ENCODE measurements at places on chromosomes 3 and 15.

- DNase-seq: no peak
Measured at GRCh38 chr3:73523661-73524060, 101.1 kb downstream of the PDZRN3 start.

- no peak for DNase-seq
Measured at GRCh38 chr3:101146946-101147345, 153.7 kb upstream of the ABI3BP start.

DNA sequence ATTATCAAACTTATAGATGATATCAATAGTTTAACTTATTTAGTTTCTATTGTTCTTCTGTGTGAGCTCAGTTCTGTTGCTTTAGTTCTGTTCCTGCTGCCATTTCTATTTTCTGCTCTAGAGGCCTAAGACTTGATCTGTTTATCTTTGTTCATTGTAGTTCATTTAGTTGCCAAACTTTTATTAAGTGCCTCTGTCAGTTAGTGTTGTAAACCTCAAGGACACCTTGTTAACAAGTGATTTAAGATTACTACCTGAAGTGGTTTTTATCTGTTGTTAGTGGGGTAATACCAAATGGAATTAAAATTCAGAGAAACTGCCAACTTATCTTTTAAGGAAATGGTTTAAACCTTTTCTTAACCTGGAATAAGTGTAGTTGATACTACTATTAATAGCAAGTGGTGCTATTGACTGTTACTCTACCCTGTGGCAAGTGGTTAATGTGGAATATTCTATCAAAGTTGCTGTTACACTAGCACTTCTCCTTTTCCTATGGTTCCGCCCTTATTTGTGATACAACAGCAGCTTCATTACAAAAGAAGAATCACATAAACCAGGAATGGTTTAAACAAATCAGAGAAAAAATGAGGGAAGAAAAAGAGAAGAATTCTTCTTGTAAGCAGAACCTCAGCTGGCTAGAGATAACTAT, 500.6 kb upstream of the GOLIM4 start:
- no peak for DNase-seq

- DNase-seq: peak; percentile 55
Measured at GRCh38 chr3:189270248-189270832, 98.6 kb downstream of the TPRG1 start.

DNA sequence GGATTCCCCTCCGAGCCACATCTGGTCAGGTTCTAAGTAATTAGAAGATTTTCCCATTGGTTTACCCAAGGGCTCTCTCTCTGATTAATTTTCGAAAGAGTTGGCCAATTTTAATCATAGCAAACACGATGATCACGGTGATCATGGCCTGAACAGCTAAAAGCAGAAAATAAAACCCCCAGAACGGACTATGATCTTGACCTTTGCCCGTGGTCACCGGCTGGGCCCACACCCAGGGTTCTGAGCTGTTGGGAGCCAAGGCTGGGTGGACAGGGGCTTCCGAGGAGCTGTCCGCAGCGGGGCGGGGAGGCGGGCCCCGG, 2.6 kb downstream of the GP5 start:
- DNase-seq: no peak

GRCh38 chr3:171772427-171773056, 37.7 kb downstream of the PLD1 start:
- peak; percentile 44 for DNase-seq

- no peak for DNase-seq
Measured at GRCh38 chr15:67165254-67166253, 88.9 kb downstream of the AAGAB start.

DNA sequence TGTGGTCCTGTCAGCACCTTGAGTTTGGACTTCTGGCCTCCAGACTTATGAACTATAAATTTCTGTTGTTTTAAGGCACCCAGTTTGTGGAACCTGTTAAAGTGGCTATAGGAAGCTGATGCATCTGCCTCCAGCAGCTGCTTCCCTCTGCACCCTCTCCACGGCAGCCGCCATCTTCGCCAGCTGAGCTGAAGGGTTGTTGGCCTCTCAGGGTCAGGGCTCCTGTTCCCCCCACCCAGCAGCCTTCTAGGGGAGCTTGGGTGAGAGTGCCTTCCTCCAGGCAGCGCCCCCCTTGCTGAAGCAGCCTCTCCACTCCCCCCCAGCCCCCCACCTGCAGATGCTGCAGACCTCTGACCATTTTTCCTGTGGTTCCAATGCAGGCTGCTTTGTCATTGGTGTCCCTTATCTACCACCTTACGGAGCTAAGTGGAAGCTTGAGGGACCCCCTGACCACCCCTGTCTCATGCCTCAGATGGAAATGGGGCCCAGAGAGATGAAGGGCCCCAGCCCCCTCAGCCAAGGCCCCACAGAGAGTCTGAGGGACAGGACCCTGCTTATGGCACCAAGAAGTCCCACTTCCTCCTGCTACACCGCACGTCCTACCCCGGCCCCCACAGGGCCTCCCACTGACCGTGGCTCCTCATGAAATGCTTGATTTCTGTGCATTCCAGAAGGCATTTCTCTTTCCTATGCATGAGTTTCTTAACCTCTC, 61.4 kb upstream of the TLE3 start:
- no peak for DNase-seq

DNA sequence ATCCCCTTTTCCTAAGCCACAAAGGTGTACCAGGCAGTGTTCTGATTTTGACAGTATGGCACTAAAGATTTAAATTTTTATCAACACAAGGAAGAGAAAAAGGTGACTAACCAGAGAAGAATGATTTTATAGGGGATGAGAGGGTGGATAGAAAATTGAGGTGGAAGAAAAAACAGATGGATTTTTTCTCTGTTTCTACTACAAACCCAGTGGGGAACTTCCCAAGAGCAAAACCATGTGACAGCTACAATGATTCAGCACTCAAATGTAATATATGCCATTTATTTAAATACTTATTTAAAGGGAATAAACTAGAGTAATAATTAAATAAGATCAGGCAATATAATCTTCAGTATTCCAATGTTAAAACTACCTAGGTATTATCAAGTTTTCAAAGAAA, 11.1 kb downstream of the DCUN1D1 start:
- no peak for DNase-seq

- DNase-seq: no peak
Measured at GRCh38 chr3:113454630-113455029, 13.3 kb upstream of the CFAP44 start.

DNA sequence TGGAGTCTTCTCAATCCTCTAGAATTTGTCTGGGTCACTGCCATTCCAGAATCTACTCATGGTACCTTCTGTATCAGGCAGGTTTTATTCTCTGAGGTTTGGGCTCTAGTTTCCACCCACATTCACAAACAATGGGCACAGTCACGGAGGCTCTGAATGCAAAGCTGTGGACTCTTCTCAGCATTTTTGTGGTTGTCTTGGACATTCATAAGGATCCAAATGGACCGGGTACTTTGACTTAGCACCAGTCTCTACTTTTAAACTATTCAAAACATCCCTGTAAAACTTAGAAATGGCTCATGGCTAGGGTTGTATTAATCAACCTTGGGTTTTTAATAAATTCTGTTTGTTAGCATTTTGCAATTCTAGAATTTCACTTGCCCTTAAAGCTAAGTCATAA, 277.9 kb upstream of the THBS1 start:
- DNase-seq: no peak

GRCh38 chr3:106688464-106688863, 688.8 kb upstream of the CCDC54 start:
- DNase-seq: no peak

- DNase-seq: no peak
Measured at GRCh38 chr3:45123581-45124269, 22.5 kb downstream of the CDCP1 start.

GRCh38 chr3:45596290-45596791, 1.8 kb downstream of the LIMD1 start:
- no peak for DNase-seq

DNA sequence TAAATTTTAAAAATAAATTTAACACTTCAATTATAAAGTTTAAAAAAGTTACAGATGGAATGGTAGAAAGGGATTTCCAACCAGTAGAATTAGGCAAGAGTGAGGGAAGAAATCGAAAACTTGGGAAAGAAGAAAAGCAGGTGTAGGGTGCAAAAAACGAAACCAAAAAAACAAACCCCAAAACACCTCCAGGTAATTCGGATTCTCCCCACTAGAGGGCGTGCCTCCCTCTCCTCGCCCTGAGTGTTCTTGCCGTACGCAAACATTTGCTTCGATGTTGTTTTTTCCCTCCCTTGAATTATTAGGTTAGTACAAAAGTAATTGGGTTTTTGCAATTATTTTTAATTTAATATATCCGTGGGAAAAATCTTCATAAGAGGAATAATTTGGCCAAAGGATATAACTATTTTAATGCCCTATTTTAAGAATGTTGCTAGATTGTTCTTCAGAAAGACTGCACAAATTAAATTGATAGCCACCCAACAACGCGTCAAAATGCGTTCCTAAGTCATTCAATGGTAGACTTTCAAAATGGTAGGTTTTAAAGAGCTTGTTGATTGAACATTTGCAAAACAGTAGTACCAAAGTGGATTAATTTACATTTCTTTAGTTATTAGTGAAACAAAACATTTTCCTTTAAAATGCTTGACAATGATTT, 63.7 kb downstream of the SLC30A4 start:
- peak; percentile 63 for DNase-seq
